A549 treated with AZD2906 at 1 μM for 4 hours (cell line): ENCODE measurements at places on chromosomes 5 and 9. TPM values are rescaled to one million over a fixed set of nuclear protein-coding genes. Genes with fewer than 3 reads are reported as not detected.

CDKN2A gene
- 0.15 TPM in 1 of 5 replicates, not detected in the others for total RNA-seq

ZNF169 gene
- 1.2 to 1.7 TPM (median 1.5 TPM) in 5 replicates for total RNA-seq

IFNA21 gene
- not detected in 5 replicates for total RNA-seq

ZFP2 gene
- not detected in 5 replicates for total RNA-seq

UNC5A gene
- total RNA-seq, result 0.55 to 0.90 TPM (median 0.84 TPM) in 5 replicates

CER1 gene
- total RNA-seq, result not detected in 5 replicates

GFI1B gene
- total RNA-seq, result 0.07 to 0.11 TPM (median 0.10 TPM) in 4 of 5 replicates, not detected in the other

DBH gene
- total RNA-seq, result not detected in 5 replicates

PARP8 gene
- 0.02 to 0.11 TPM (median 0.07 TPM) in 5 replicates for total RNA-seq

SAXO1 gene
- total RNA-seq, result not detected in 5 replicates

NSG2 gene
- 0.15 TPM in 1 of 5 replicates, not detected in the others for total RNA-seq

ANKRD20A1 gene
- total RNA-seq, result 0.82 to 2.4 TPM (median 1.2 TPM) in 5 replicates

PCDHB3 gene
- 0.02 to 0.03 TPM (median 0.02 TPM) in 3 of 5 replicates, not detected in the others for total RNA-seq

FGF18 gene
- total RNA-seq, result 2.2 to 4.0 TPM (median 3.2 TPM) in 5 replicates

TSSK1B gene
- not detected in 5 replicates for total RNA-seq

PIP5KL1 gene
- 1.1 to 2.4 TPM (median 1.8 TPM) in 5 replicates for total RNA-seq

PPIC gene
- total RNA-seq, result 16.5 to 18.7 TPM (median 18.3 TPM) in 5 replicates

PIP5K1B gene
- 0.04 TPM in 1 of 5 replicates, not detected in the others for total RNA-seq

ZDHHC11B gene
- 1.1 to 1.5 TPM (median 1.2 TPM) in 5 replicates for total RNA-seq

ADGRV1 gene
- 0.50 to 0.89 TPM (median 0.61 TPM) in 5 replicates for total RNA-seq

LIFR gene
- total RNA-seq, result 6.7 to 10.9 TPM (median 8.3 TPM) in 5 replicates

ELAVL2 gene
- 0.02 to 0.04 TPM (median 0.03 TPM) in 3 of 5 replicates, not detected in the others for total RNA-seq

PCDHB4 gene
- total RNA-seq, result 0.03 to 0.12 TPM (median 0.06 TPM) in 5 replicates

NR2F1-AS1 gene
- total RNA-seq, result 2.6 to 4.3 TPM (median 3.0 TPM) in 5 replicates

ORM2 gene
- not detected in 5 replicates for total RNA-seq

HAND1 gene
- total RNA-seq, result 0.39 to 0.83 TPM (median 0.45 TPM) in 5 replicates

ENTPD8 gene
- 0.07 to 0.24 TPM (median 0.19 TPM) in 5 replicates for total RNA-seq

TMC1 gene
- 0.02 to 0.10 TPM (median 0.07 TPM) in 4 of 5 replicates, not detected in the other for total RNA-seq
